Left hindlimb (tissue), 1 donor: ENCODE measurements at places on chromosomes 13 and 19.

DNA sequence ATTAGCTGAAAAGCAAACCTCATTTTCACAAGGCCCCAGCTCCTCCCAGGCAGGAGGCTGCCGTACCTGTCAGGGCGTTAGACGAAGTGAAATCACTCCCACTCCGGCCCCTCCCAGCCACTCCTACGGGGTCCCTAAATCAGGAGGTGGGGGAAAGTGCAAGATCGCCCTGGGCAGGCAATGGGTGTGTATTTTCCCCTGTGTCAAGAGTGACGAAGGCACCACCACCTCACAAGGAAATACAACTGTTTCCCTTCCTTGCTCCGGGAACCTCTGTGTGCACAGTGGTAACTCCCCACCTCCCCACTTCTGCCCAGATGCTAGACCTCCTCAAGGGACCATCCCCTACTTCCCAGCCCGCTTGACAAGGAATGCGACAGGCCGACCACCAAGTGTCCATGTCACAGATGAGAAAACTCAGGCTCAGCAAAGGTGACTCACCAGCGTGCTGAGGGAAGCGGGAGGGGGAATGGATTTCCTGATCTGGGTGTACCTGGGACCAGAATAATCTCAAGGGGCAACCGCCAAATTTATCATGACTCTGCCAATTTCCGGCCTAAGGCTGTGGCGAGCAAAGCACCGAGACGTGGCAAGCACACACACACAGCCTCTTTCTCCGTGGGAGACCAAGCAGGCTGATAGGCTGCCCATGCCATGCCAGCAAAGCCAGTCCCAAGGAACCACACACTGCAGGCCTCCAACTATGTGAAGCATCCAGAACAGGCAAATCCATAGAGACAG is 7.3 kb downstream of the PPP6R1 start:
- DNase-seq, result no peak

GRCh38 chr13:111893607-111894443 is 173.1 kb upstream of the SOX1 start:
- no peak for DNase-seq

- DNase-seq, result no peak
These were observed 38.4 kb downstream of the BRD4 start for GRCh38 chr19:15293781-15294491.

GRCh38 chr13:29749401-29750182 is 100.8 kb downstream of the UBL3 start:
- DNase-seq, result no peak

DNA sequence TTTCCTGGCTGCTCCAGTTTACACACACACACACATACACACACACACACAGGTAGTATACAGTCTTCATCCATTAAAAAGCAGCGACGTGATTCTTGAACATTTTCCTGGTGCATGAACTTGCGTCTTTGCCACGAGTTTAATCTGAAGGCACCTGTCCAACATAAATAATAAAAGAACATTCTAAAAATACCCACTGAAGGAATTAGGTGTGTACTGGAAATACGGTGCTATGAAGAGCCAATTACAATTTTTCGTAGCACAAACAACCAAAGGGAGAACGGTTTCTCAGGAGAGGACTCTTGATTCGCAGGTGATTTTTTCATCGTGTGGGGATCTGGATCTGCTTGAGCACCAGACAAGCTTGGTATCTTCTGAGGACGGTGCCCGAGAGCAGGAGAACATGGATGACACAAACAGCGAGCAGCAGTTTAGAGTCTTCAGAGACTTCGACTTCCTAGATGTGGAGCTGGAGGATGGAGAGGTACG is 61.2 kb downstream of the ZAR1L start:
- DNase-seq, result no peak

- DNase-seq, result no peak
These were observed 1.4 kb downstream of the PARP4 start for GRCh38 chr13:24511019-24511815.
